ENCODE measurements at places on chromosomes 5 and 9.

DNA sequence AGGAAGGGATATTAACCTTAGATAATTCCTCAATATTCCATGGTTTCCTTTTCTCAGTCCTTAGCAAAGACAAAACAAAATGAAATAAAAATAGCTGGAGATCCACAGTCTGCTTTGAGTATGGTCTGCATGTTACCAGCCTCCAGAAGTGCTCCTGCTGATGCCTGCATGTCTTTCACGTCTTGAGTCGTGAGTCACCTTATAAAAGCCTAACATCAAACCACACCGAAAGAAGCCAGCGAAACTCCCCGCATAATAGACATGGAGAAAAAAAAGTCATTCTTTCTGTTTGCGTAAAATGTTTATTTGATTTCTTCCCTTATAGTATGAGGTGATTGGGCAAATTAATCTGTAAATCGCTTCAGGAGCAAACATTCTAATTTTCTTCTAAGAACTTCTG is 380.5 kb downstream of the SLCO4C1 start:
- no peak for DNase-seq

DNA sequence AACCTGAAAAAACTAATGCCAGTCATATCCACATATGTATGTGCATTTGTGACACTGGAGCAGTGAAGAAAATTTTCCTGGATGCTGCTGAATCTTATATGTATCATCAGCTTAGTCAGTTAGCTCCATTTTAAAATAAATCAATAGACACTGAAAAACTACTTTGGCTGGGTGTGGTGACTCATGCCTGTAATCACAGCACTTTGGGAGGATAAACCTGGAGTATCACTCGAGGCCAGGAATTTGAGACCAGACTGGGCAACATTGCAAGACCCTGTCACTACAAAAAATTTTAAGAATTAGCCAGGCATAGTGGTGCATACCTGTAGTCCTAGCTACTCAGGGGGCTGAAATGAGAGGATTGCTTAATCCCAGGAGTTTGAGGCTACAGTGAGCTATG is 511.0 kb upstream of the TLE4 start:
- no peak for DNase-seq

- DNase-seq = no peak
Observed at GRCh38 chr5:101047181-101047580, 144.1 kb upstream of the ST8SIA4 start.

DNA sequence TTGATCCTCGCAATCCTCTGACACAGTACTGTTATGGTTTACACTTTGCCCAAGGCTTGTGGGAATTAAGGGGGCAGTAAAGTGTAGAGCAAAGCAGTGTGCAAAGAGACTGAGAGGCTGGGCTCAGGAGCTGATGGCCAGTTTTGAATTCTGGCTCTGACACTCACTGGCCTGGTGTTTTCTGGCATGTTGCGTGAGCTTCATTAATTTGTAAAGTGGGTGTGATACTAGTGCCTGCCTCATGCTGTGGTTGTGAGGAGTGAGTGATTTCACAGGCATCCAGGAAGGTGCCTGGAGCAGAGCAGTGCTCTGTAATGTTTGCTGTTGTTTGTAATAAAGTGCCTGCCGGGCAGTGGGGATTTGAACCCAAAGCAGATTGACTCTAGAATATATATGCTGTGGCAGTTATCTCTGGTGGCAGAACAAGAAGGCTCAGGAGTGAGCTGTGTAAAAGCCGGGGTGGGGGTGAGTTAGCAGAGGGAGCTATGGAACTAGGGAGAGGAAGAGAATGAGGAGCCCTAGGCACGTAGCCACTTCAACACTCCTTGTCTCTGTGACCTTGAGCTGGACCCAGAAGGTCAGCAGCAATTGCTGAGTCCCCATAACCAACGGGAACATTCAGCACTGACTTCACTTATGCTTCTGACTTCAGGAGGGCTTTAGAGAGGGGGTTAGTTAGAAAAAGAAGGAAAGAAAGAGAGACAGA is 108.5 kb downstream of the DOCK2 start:
- no peak for DNase-seq

- DNase-seq = no peak
Observed at GRCh38 chr9:12166518-12166917, 526.7 kb upstream of the TYRP1 start.
